Left ventricle myocardium inferior (tissue), 1 donor: ENCODE measurements at places on chromosomes 16 and 17. TPM values are rescaled to one million over a fixed set of nuclear protein-coding genes. Genes with fewer than 3 reads are reported as not detected.

ZNF830 gene
- total RNA-seq: 9.0 TPM

C17orf107 gene
- total RNA-seq: 0.80 TPM

ADAM11 gene
- total RNA-seq: 7.3 TPM

CCL7 gene
- not detected for total RNA-seq
